ENCODE measurements at places on chromosomes 2 and 18. TPM values are rescaled to one million over a fixed set of nuclear protein-coding genes. Genes with fewer than 3 reads are reported as not detected.

DNA sequence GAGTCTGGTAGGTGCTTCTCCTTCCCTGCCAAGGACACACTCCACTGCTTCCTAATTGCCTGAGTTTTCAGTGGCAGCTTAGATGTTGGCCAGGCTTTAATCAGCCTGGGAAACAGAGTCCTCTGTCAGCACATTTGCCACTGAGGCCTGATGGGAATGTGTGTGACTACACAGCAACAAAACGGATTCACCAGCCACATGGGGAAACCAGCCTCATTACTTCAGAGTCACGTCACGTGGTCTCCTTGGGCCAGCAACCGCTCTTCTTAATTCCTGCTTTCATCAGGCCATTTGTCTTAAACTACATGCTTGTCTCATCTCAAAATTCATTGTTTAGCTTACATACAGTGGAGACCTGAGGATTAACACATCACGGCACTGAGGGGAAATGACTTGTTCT is 93.9 kb upstream of the LTBP1 start:
- no peak overlapping the region for H3K27ac ChIP-seq
- no peak for DNase-seq
- no peak overlapping the region for H3K4me3 ChIP-seq
- no peaks in the 10 kb centered on the region for H3K27me3 ChIP-seq
- H3K36me3 ChIP-seq = no peaks in the 10 kb centered on the region

- DNase-seq = no peak
- no peaks in the 10 kb centered on the region for H3K36me3 ChIP-seq
- H3K4me1 ChIP-seq = peaks cover 17% of the 10 kb centered on the region
- H3K4me3 ChIP-seq = no peak overlapping the region
These were observed 75.2 kb downstream of the FMNL2 start for GRCh38 chr2:152410165-152410597.

DNA sequence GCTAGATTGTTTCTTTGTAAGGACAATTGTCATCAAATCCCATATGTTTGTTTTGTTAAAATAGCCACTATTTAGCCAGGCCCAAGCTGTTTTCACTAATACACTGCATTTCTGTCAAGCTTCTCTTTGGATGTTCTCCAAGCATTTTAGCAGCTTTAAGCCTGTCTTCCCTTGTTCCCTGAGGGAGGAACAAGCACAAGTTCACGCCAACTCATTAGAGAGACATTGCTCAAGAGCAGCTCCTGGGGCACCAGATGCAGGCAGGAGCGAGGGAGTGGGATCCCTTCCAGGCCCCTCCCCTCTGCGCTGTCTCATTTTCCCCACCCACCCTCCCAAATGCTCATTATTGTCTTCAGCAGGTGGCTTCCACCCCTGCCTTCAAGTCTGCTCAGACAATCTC is 32.6 kb upstream of the PPP3R1 start:
- H3K4me1 ChIP-seq = no peaks in the 10 kb centered on the region
- H3K36me3 ChIP-seq = no peaks in the 10 kb centered on the region
- H3K4me3 ChIP-seq = no peak overlapping the region
- H3K27ac ChIP-seq = no peak overlapping the region

DNA sequence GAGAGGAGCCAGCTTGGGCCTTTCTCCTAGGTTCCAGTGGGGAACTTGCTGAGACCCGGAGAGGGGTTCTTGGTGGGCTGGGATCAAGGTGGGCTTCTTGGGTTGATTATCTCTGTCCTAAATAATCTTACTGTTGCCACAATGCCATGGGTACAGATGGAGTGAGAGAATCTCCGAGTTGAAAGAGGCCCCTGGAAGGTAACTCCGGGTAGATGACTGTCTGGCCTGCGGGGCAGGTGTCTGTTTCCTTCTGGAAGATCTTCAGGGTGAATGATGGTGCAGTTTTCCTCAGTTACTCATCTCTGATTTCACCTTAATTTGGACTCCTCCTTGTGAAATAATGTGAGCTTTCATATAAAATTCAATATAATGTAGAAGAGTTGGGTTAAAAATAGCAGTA is 159.4 kb downstream of the ACTR3 start:
- H3K27me3 ChIP-seq = no peaks in the 10 kb centered on the region
- H3K36me3 ChIP-seq = no peaks in the 10 kb centered on the region
- DNase-seq = no peak
- no peaks in the 10 kb centered on the region for H3K4me1 ChIP-seq

The POTEI gene
- not detected for total RNA-seq

DNA sequence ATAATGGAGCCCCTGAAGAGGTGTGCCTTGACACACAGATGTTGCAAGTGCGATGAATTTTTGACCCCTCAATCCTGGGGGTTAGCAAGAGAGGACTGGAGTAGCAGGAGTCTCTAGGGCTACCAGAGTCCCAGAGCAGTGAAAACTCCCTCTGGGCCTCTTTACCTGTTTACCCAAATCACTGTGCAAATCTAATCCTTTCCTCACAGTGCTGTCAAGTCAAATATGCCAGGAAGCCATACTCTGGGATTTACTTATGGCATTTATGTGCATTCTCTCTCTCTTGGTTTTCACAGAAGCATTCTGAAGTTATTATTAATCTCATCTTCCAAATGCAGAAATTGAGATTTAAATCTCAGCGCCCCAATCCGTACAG is 62.0 kb downstream of the MOGAT1 start:
- no peak overlapping the region for H3K4me3 ChIP-seq
- no peak overlapping the region for H3K27ac ChIP-seq
- no peaks in the 10 kb centered on the region for H3K27me3 ChIP-seq

The PCARE gene
- not detected for total RNA-seq

The MOGAT1 gene
- total RNA-seq = not detected

- H3K4me3 ChIP-seq = no peak overlapping the region
- H3K27me3 ChIP-seq = no peaks in the 10 kb centered on the region
- no peaks in the 10 kb centered on the region for H3K36me3 ChIP-seq
- no peak for DNase-seq
- no peaks in the 10 kb centered on the region for H3K4me1 ChIP-seq
These were observed 153.8 kb downstream of the PIEZO2 start for GRCh38 chr18:10995550-10995949.
